ENCODE measurements at places on chromosomes 12 and 14.

GRCh38 chr12:9784326-9784725 is 23.6 kb upstream of the CD69 start:
- DNase-seq: no peak
- H3K36me3 ChIP-seq: no peaks in the 10 kb centered on the region
- H3K27me3 ChIP-seq: no peaks in the 10 kb centered on the region
- H3K4me3 ChIP-seq: no peak overlapping the region

DNA sequence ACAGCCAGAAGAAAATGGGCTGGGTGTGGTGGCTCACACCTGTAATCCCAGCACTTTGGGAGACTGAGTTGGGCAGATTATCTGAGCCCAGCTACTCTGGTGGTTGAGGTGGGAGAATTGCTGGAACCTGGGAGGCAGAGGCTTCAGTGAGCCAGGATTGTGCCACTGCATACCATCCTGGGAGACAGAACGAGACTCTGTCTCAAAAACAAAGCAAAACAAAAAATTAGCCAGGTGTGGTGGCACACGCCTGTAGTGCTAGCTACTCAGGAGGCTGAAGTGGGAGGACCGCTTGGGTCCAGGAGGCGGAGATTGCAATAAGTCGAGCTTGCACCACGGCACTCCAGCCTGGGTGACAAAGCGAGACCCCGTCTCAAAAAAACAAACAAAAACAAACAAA is 3.8 kb upstream of the EMP1 start:
- no peak for DNase-seq
- H3K4me3 ChIP-seq: no peak overlapping the region
- H3K4me1 ChIP-seq: peaks cover 16% of the 10 kb centered on the region
- no peaks in the 10 kb centered on the region for H3K36me3 ChIP-seq

- DNase-seq: no peak
- H3K4me3 ChIP-seq: no peak overlapping the region
- H3K27me3 ChIP-seq: no peaks in the 10 kb centered on the region
- no peaks in the 10 kb centered on the region for H3K4me1 ChIP-seq
- H3K36me3 ChIP-seq: no peaks in the 10 kb centered on the region
Measured at GRCh38 chr12:79988368-79988767, 53.5 kb upstream of the PPP1R12A start.

GRCh38 chr12:11746024-11746771 is 96.7 kb downstream of the ETV6 start:
- H3K4me3 ChIP-seq: no peak overlapping the region
- no peaks in the 10 kb centered on the region for H3K4me1 ChIP-seq
- H3K27me3 ChIP-seq: no peaks in the 10 kb centered on the region
- no peak overlapping the region for H3K27ac ChIP-seq
- no peaks in the 10 kb centered on the region for H3K36me3 ChIP-seq

GRCh38 chr12:71299541-71300376 is 139.8 kb upstream of the LGR5 start:
- no peaks in the 10 kb centered on the region for H3K27me3 ChIP-seq
- no peak overlapping the region for H3K27ac ChIP-seq
- H3K36me3 ChIP-seq: no peaks in the 10 kb centered on the region
- H3K4me1 ChIP-seq: no peaks in the 10 kb centered on the region
- no peak for DNase-seq

DNA sequence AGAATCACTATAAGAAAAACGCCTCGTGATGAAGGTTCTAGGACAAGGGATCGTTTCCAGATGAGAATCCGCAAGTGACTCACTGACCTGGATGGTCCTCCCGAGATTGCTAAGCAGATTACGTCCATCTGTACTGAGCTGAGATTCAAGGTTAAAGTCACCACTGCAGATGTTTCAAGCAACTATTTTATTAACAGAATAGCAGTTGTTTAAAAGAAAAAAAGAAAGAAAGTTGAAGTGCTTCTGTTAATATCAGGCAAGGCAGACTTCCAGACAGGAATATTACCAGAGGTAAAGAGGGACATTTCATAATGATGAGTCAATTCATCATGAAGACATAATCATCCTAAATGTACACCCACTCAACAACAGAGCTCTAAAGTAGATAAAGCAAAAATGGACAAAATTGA is 17.9 kb downstream of the PXN start:
- H3K4me3 ChIP-seq: no peak overlapping the region
- peaks cover 37% of the 10 kb centered on the region for H3K4me1 ChIP-seq
- DNase-seq: no peak
- H3K27me3 ChIP-seq: no peaks in the 10 kb centered on the region

DNA sequence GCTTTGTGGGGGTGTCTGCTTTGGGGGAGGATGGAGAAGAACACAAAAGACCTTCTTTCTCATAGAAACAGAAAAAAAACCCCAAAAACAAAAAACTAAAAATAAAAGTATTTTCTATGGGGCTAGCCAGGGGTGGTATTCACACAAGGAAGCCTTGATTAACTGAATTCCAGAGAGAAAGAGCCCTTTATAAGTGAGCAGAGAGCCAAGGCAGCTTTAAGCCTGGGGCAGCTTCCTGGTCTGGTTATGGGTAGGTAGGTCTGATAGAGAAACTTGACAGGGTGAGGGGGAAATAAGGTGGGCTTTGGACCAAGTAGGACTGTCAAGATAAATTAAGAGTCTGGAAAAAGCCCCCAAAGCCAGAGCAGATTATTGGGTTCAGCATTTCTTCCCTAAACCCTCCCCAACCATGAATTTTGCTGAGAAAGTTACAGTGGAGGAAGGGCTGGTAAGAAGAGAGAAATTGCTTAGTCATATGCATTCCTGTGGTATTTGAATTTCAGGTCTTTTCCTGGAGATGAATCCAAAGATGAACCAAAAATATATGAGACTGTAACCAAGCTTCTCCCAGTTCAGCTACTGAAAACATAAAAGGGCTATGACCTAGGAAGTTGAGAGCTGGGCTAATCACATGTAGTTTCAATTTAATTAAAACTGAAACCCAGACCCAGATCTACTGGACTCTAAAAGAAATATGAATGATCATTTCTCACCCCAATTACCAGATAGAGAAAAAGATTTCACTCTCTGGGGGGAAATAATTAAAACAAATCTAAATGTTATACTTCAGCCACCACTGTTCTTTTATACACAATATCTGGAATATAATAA is 144.8 kb downstream of the TBC1D30 start:
- H3K36me3 ChIP-seq: no peaks in the 10 kb centered on the region
- no peaks in the 10 kb centered on the region for H3K4me1 ChIP-seq
- DNase-seq: no peak
- no peak overlapping the region for H3K27ac ChIP-seq
- H3K27me3 ChIP-seq: no peaks in the 10 kb centered on the region

- no peaks in the 10 kb centered on the region for H3K36me3 ChIP-seq
- H3K4me3 ChIP-seq: no peak overlapping the region
- H3K27me3 ChIP-seq: no peaks in the 10 kb centered on the region
- H3K27ac ChIP-seq: no peak overlapping the region
- H3K4me1 ChIP-seq: no peaks in the 10 kb centered on the region
Measured at GRCh38 chr12:3281588-3282383, 204.6 kb downstream of the TSPAN9 start.

DNA sequence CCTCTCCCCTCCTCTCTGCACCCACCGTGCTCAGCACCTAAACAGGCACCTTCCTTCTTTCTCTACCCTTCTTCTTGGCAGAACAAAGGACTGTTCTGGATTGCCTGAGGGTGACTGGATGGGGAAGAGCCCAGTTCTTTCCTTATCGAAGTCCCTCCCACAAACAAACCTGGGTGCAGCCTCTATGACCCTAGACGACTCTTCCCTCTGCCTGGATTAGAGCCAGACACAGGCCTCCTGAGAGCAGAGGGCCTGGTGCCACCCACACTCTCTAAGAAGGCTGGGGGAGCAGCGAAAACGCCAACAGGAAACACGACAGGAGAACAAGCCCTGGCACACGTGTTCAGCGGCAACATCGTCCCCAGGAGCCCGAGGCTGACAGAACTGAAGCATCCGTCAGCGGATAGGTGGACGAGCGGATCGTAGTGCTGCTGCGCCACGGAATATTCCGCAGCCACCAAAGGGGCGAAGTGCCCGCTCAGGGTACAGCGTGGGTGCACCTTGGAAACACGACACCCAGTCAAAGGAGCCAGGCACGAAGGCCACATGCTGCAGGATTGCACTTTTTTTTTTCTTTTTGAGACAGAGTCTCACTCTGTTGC is 38.0 kb downstream of the RIMBP2 start:
- no peaks in the 10 kb centered on the region for H3K36me3 ChIP-seq
- no peaks in the 10 kb centered on the region for H3K4me1 ChIP-seq
- no peak overlapping the region for H3K27ac ChIP-seq
- no peak for DNase-seq
- H3K27me3 ChIP-seq: no peaks in the 10 kb centered on the region
- H3K4me3 ChIP-seq: no peak overlapping the region

GRCh38 chr14:72591391-72591790 is 302.5 kb downstream of the DPF3 start:
- H3K27me3 ChIP-seq: peaks cover 17% of the 10 kb centered on the region
- H3K27ac ChIP-seq: no peak overlapping the region
- no peak overlapping the region for H3K4me3 ChIP-seq
- no peak for DNase-seq

DNA sequence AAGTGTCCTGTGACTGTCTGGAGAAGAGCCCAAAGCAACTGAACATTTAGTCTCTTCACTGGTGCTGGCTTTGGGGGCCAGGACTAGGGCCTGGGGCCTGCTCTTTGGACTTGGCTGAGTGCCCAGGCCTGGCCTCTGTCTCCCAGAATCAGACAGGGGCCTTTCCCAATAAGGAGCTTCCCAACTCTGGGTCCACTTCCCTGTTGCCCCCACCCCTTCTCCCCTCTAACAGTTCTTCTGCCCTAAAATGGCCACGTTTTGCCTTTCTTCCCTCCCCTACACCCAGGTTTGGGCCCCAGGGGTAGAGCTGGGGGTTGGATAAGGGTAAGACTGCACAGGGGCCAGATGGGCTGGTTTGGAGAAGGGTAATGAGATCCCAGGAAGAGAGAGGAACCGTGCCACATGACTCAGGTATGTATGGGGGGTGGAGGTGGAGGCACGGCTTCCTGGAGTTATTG is 10.0 kb upstream of the ITGA5 start:
- H3K27me3 ChIP-seq: no peaks in the 10 kb centered on the region
- H3K27ac ChIP-seq: no peak overlapping the region
- no peaks in the 10 kb centered on the region for H3K36me3 ChIP-seq
- peaks cover 35% of the 10 kb centered on the region for H3K4me1 ChIP-seq
- no peak overlapping the region for H3K4me3 ChIP-seq
- DNase-seq: no peak

Measured in T-cell (primary cell).